Thymus (tissue), 14 donors: ENCODE measurements at places on chromosomes 1 and 21. TPM values are rescaled to one million over a fixed set of nuclear protein-coding genes. Genes with fewer than 3 reads are reported as not detected.

GJB4 gene
- 0.84 TPM for polyA plus RNA-seq

- no peak for DNase-seq
Measured at GRCh38 chr1:70222716-70223235, 1.6 kb downstream of the SRSF11 start.

DNA sequence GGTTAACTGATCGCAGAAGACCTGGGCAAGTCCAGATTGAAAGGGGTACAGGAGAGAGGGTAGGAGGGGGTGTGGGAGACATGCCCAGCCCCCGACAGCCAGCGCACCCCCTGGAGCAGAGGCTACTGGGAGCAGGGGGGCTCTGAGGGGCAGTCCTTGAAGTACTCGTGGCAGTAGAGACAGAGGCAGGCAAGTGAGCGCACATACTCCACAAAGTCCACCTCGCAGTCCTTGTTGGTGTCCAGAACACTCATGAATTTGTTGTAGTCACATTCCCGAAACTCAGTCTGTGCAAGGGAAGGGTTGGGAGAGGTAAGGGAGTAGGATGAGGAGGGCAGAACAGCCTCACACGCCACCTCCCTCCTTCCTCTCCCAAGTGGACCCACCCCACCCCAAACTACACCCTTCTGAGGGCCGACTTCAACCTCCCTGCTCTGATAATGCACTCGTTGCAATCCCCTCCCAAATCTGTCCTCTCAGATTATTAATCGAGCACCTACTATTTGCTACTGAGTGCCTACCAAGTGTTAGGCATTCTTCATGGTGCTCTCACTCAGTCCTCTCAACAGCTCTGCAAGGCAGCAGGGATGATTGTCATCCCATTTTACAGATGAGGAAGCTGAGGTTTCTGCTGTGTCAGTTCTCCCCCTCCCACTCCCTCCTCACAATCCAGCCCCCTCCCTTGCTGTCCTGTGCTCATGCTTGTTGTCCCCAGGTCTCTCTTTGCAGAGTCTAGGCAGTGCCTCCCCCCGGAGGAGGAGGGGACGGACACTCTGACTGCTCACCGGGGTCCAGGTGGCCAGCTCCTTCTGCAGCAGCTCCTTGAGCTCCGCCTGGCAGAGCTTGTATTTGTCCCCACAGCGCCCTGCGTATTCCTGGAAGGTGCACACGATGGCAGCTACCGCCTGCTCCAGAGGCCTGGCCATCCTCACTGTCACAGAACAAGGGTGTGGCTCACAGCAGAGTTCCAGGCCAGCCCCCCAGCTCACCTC, 1.2 kb downstream of the S100A3 start:
- DNase-seq: no peak

DNA sequence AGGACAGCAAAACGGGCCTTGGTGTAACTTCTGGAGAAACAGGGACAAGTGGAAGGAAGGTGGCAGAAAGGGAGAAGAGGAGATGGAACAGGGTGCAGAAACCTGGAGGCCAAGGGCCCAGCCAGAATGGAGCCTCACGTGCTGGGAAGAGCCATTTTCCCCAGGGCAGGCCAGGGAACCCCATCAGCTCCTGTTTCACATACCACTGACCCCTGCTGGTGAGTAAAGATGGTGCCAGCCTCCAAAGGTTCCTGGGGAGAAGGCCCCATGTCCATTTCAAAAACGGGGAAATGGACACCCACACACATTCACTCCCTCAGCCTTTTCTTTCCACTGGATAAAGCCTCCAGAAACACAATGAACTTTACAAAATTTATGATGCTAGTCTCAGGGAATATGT, 57.6 kb upstream of the JUN start:
- no peak for DNase-seq

GRCh38 chr1:57506941-57507340, 83.1 kb upstream of the DAB1 start:
- no peak for DNase-seq

GRCh38 chr1:5908461-5909375, 83.5 kb downstream of the NPHP4 start:
- no peak for DNase-seq

BSND gene
- 0.11 TPM for polyA plus RNA-seq

UBL4B gene
- 0.11 TPM for polyA plus RNA-seq

MROH7 gene
- 1.1 TPM for polyA plus RNA-seq

- no peak for DNase-seq
Measured at GRCh38 chr1:231000639-231001038, 21.7 kb downstream of the ARV1 start.

SLC6A17 gene
- 0.30 TPM for polyA plus RNA-seq

DNA sequence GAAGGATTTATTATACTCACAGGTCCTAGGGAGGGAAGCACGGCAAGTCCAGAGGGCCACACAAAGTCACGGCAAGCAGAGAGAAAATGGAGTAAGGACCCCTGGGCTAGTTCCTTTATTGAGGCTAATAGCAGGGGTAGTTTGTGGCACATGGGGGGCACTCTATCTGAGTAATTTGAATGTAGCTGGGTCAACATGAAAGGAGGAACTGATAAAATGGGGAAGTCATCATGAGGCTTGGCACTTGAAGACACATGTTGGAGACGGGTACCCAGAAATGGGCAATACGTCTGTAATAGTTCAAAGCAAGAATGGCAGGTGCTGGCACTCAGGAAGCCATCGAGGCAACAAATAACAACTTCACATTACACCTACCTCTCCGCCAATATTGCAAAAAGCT, 1136.4 kb downstream of the MRPL39 start:
- no peak for DNase-seq

DNA sequence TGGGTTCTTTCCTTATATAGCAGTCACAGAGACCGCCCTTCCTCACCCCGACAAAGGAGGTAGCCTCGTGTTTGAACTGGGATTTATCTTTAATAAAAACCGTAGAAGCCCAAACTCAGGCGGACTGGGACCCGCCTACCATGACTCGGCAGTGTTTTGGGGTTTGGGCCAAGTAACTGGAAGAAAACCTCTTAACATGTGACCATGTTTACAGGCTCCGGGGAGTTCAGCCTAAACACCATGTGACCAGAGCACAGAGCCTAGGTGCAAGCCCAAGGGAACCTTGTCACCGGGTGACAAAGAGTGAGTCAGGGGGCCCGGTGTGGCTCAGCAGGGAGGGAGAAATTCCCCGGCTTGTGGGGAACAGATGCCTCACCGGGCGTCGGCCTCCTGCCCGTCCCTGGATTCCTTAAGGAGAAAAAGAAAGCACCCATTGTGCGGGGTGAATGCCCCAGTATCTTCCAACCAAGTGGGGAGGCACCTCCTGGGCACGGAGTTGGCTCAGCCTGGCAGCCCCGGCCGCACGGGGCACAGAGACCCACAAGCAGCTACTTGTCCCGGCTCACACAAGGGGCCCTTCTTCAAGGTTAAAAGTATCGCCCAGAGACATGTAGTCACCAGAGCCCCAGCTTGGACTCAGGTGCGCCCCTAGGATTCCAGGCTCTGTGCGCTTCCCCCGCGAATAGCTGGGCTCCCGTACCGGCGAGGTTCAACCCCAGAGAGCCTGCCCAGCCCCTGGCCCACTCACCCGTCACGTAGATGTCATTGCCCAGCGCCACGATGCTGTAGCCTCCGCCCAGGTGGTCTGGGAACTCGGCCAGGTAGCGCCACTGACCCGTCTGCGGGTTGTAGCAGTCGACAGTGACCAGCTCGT, 1.4 kb downstream of the KLHL21 start:
- no peak for DNase-seq

GRCh38 chr1:94644352-94644751, 102.8 kb upstream of the F3 start:
- no peak for DNase-seq

GRCh38 chr1:156747742-156748669, 3.5 kb downstream of the HDGF start:
- DNase-seq: no peak

GBP6 gene
- 1.8 TPM for polyA plus RNA-seq

- DNase-seq: no peak
Measured at GRCh38 chr1:52554756-52555155, 1.9 kb upstream of the TUT4 start.

DNA sequence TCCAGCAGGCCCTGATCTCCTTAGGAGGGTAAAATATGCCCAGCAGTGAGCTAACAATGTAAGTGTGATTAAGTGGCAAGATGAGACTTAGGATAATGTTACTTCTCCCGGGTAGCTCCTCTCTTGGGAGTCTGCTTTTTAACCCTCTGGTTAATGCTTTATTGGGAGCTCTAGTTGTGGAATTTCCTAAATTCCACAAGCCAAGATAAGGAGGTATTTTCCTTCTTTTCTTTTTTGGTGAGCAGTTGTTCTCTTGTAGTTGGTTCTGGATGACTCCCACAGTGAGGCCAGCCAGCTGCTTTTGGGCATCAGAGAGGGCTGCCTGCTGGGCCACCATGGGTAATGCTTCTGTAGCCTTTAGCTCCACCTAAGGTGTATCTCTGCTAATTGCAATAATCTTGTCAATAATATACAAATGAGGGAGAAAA, 19.3 kb downstream of the C1orf52 start:
- no peak for DNase-seq

C1QA gene
- 192 TPM for polyA plus RNA-seq

- DNase-seq: no peak
Measured at GRCh38 chr1:4033129-4033676, 133.1 kb upstream of the C1orf174 start.

DNA sequence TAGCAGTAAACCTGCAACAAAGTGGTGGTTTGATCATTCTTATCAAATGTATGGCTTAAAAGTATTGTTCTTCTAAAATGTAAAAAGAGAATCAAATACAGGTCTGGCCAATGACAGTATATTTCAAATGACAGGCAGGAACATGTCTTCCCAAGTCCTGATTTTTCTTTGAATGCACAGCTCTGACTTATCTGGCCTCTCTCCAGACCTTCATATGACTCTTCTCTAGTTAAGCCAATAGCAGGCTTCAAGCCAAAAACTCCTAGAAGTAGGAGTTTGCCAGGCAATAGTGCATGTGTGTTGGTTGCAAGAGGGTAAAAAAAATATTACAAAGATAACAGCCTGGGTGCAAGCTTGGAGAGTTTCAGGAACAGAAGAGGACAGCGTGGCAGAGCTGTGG, 345.5 kb downstream of the SMYD3 start:
- no peak for DNase-seq

GNG12 gene
- polyA plus RNA-seq: 19.3 TPM

IQGAP3 gene
- 1.0 TPM for polyA plus RNA-seq

DNA sequence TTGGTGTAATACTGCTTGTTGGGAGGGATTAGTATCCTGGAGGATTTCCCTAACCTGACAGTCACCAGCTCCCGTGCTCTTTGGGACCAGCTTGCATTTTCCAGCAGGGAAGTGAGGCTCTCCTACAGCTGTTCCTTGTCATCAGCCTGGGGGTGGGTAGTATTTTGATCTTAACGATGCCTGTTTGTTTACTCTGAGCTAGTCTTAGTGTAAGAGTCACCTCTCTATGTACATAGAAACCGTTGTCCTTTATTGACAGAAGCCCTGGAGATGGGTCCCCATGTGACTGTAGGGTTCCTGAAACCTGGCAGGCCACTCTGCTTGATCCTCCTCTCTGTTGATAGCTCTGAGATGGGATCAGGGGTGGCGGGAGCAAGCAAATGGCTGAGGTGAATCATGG, 58.0 kb downstream of the ACP6 start:
- no peak for DNase-seq

DNA sequence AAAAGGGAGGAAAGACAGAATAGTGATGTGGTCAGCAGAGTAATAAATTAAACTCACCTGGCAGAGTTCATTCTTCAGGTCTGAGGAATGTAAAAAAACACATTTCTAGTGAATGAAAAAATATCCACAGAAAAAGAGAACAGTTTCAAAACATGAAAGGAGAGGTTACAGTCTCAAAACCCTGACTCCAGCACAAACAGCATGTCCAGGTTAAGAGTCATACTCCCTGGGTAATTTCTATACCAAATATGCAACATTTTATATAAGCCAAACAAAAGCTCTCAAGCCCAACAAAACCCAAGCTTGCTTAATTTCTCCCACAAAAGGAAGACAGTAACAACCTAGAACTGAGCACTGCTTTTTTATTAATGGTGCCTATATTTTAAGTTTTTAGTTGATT, 173.0 kb downstream of the NTMT2 start:
- DNase-seq: no peak

PFKL gene
- 82.7 TPM for polyA plus RNA-seq

PLA2G2A gene
- polyA plus RNA-seq: 84.5 TPM

DNA sequence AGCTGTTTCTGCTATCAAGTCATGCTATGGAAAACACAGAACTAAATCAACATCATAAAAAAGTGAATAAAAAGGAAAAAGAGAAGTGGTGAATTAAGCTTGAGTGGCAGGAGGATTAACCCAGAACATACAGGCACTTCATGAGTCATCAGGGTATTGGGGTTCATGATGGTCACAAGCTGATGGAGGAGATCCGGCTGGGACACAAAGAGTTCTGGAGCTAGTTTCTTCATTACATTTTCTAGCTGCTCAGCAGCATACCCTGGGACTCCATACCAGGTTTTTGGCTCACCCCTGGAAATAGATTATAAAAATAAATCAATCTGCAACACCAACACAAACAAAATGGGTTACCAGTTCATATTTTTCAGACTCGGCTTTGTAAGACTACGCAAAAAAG, 42.5 kb upstream of the SYT2 start:
- no peak for DNase-seq

- DNase-seq: no peak
Measured at GRCh38 chr1:154220970-154221277, 169 bp downstream of the UBAP2L start.

RHCE gene
- 0.59 TPM for polyA plus RNA-seq

S100A14 gene
- polyA plus RNA-seq: 302 TPM

DNA sequence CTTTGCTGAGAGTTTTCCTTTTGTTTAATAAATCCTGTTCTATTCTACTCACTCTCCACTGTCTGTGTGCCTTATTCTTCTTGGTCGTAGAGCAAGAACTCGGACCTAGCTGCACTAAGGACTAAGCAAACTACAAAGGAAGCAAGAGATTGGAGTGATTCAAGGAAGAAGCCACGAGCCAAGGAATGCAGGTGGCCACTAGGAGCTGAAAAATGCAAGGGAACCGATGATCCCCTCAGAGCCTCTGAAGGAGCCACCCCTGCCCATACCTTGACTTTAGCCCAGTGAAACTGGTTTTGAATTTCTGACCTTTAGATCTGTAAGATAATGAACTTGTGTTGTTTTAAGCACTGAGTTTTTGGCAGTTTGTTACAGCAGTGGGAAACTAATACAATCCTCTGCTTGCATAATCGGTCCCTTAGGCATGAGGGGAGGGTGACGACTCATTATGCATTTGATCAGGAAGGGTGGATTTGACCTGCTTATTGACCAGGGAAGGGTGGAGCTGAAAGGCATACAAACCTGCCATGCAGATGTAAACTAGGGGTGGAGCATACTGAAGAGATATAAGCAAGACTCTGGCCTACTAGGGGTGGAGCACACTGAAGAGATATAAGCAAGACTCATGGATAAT, 6.2 kb upstream of the CA6 start:
- no peak for DNase-seq

CLDN8 gene
- 0.87 TPM for polyA plus RNA-seq

GRCh38 chr21:38268864-38269575, 12.2 kb downstream of the KCNJ15 start:
- DNase-seq: no peak

DNA sequence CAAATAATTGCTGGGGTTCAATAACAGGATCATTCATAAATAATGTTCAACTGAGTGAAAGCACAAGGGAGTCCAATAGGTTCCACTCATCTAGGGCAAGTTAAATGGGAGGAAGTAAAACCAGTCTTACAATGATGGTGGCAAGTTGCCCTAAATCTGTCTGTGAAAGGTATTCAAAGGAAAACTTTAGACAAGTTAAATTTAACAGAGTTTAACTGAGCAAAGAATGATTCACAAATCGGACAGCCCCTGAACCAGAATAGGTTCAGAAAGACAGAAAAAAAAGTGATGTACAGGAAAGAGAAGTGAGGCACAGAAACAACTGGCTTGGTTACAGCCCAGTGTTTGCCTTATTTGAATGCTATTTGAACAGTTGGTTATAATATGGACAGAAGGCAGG, 183.5 kb upstream of the ADGRL4 start:
- no peak for DNase-seq

GRCh38 chr1:163072658-163073057, 3.5 kb downstream of the RGS4 start:
- no peak for DNase-seq
